ENCODE measurements at places on chromosomes 3 and 15.

GRCh38 chr3:134432236-134432635 is 53.5 kb downstream of the ANAPC13 start:
- DNase-seq: no peak

DNA sequence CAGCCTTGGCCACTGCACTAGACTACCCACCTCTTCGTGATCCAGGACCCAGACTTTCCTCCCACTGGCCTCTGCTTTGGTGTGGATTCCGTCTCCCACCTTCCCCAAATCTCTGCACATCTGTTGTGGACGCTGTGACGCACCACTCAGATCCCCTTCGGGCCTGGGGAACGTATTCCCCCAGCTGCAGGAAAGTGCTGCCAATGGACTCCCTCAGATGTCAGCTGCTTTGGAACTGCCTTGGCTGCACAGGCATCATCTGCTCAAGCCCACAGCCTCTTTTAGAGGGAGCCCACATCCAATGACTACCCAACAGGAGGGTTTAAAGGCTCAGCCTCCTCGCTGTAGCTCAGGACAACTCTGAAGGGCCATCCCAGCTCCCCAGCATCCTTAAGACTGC is 134.2 kb upstream of the RAD18 start:
- DNase-seq: no peak

GRCh38 chr3:40620151-40620550 is 95.4 kb downstream of the ZNF621 start:
- DNase-seq: no peak

GRCh38 chr3:181313335-181313734 is 323.8 kb upstream of the DNAJC19 start:
- DNase-seq: no peak

DNA sequence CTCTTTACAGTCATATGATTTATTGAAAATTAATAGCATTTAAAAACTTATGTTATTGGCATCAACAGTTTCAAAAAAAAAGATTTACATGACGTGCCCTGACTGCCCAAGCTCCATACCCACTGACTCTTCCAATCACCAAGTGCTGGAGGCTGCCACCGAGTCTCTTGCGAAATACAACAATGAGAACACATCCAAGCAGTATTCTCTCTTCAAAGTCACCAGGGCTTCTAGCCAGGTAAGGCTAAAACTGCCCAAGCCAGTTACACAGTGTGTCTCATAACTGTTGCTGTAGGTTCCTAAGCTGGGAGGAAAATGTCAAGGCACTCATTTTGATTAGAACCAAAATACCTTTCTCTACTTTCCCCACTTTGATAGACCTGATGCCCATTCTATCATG is 4.5 kb downstream of the FETUB start:
- DNase-seq: no peak

DNA sequence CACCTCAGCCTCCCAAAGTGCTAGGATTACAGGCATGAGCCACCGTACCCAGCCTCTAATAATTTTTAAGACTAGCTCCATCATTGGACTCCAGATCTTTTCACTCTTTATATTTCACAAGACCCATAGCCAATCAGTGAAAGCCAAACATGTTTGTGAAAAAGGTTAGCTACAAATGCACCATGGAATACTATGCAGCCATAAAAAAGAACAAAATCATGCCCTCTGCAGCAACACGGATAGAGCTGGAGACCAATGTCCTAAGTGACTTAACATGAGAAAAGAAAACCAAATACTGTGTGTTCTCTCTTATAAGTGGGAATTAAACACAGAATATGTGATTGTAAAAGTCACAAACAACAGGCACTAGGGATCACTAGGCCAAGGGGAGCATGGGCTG is 3.2 kb downstream of the SCAPER start:
- DNase-seq: no peak

- peak; percentile 81 for DNase-seq
Measured at GRCh38 chr3:8970971-8971589, 7.8 kb upstream of the RAD18 start.

GRCh38 chr15:40776537-40777141 is 6.9 kb downstream of the C15orf62 start:
- DNase-seq: no peak

GRCh38 chr3:54086652-54087405 is 35.5 kb upstream of the CACNA2D3 start:
- DNase-seq: no peak

DNA sequence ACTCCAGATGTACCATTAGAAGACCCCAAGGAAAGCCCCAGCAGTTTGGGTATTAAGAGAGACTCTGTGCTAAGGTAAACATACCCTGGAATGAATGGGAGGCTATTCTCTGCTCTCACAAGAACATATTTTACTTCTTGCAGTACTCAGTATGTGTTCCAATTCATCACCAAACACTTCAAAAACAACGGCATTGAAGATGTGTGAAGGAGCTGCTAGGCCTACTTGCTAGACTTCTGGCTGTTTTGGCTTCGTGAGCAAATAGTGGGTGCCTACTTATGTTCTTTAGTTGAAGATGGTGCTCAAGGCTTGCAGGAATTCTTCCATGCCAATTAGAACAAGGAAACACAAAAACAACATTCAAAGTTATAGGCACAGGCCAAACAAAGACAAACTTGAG is 514.5 kb downstream of the ROBO1 start:
- no peak for DNase-seq

DNA sequence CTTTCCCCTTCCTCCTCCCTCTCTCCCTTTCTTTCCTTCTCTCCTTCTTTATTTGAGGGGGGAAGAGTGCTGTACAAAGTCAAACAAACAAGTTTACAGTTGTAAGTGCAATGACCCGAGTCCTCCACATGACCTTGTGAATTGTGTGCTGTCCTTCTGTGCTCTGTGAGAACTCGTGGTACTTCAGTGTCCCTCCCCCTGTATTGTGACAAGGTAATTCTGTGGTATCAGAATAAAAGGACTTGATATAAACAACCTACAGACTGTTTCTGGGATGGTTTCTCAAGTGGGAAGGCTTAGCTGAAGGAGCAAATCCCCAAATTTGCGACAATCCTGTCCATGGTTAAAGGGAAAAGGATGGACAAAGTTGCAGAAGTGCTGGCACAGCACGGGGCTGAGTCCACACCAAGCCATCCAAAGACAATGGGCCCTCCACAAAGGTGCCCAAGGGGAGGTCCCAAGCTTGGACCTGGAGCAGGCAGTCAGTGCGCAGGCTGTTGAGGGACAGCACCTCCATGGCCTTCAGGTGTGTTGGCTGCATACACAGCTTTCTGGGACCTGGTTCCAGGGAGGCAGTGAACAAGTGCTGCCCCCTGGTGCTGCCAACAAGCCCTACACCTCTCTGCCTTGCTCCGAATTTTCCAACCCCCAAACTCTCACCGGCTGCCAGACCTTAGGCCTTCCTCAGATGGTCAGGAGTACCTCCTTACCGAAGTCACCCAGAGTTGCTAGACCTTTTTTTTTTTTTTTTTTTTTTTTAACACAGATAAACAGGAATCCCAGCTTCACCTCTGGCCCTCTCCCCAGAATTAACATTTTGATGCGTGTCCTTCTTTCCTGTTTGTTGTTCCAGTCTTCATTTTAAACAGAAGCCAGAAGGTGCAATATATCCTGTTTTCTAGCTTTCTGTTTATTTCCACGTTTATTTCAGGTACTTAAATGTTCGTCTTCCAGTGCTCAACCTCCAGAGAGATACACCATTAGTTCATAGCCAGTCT is 2.6 kb upstream of the APEH start:
- DNase-seq: peak; percentile 80

GRCh38 chr3:40639006-40639405 is 114.2 kb downstream of the ZNF621 start:
- DNase-seq: no peak

DNA sequence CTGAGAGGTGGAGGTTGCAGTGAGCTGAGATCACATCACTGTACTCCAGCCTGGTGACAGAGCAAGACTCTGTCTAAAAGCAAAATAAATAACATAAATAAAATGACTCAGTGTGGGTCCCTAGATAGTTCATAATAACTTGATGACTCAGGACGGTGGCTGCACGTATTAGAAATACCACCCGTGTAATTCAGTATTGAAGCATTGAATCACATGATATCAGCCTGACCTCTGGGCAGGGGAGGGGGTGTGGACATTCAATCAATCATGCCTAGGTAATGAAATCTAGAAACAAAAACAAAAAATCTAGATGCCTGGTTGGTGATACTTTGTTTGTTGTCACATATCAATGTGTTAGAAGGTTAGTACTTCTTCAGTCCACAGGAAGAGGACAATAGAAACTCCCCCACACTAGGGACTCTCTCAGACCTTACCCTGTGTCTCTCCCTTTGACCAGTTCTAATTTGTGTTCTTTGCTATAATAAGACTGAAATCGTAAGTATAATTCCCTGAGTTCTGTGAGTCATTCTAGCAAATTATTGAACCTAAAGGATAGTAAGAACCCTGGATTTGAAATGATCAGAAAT is 177.3 kb downstream of the GAP43 start:
- no peak for DNase-seq

DNA sequence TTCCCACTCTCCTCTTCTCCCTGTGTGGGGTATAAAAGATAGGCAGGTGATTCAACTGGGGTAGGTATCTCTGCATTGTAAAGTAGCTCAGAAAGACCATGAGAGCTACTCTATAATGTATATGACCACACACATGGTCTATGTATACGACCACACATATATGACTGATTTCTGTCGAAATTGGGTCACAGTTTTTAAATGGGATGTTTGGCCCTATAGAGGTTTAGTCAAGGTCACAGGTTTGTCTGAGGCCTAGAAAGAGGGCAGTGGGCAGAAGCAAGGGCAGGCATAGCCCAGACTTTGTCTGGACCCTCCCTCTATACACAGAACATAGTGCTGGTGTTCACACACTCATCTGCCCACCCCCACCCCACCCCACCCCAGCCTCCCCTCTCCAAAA is 4.4 kb downstream of the LAMP3 start:
- DNase-seq: no peak

DNA sequence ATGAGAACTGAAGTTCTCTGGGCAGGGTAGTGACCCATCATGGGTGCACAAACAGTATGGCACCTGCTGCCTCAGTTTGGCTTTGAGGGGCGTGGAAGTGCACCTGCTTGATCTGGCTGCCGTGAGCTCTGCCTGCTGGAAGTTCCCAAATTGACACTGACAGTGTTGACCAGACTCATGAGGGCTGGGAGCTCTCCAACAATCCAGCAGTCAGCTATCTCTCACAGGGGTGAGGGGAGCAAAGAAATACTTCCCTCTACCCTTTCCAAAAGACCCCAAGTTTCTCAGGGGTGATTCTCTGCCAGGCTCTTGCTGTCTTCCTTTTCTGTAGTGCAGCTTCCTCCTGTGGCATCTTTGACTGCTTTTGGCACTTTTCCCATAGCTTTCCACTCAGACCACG is 49.4 kb upstream of the ROBO1 start:
- DNase-seq: no peak

DNA sequence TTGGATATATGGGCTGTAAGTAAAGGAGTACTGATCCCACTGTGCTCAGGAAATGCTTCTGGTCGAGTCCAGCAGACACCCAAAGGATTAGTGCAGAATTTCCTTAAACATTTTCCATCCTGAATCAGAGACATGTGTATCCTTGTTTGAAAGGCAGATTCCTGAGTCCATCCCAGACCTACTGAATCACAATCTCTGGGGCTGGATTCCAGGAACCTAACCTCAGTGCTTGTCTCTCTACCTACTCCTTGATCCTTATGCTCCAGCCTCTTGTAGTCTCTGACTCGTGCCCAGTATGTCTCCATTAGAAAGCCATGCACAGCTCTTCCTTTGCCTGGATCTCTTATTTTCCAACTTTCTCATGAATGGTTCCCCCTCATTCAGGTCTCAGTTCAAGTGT is 585.8 kb downstream of the NLGN1 start:
- DNase-seq: no peak

GRCh38 chr3:61946570-61947324 is 385.4 kb downstream of the PTPRG start:
- no peak for DNase-seq

GRCh38 chr3:77825001-77825827 is 785.3 kb downstream of the ROBO2 start:
- DNase-seq: no peak

GRCh38 chr15:98658831-98659699 is 10.7 kb downstream of the IGF1R start:
- peak; percentile 45 for DNase-seq

DNA sequence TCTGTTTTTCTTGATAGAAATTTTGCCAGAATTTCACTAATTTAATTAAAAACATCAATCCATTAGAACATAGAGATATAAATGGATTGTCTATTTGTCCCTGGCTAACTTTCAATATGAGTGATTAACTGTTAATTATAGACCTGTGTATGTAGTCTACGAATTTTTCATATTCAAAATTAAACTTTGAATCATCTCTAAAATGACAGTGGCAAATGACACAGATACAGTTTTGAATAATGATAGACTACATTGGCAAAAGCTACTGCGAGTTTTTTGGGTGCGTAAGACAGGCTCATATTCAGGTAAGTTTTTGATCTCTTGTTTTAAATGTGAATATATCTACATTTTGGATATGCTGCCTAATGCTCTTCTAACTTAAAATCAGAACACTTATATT is 86.0 kb upstream of the TBC1D5 start:
- DNase-seq: no peak

DNA sequence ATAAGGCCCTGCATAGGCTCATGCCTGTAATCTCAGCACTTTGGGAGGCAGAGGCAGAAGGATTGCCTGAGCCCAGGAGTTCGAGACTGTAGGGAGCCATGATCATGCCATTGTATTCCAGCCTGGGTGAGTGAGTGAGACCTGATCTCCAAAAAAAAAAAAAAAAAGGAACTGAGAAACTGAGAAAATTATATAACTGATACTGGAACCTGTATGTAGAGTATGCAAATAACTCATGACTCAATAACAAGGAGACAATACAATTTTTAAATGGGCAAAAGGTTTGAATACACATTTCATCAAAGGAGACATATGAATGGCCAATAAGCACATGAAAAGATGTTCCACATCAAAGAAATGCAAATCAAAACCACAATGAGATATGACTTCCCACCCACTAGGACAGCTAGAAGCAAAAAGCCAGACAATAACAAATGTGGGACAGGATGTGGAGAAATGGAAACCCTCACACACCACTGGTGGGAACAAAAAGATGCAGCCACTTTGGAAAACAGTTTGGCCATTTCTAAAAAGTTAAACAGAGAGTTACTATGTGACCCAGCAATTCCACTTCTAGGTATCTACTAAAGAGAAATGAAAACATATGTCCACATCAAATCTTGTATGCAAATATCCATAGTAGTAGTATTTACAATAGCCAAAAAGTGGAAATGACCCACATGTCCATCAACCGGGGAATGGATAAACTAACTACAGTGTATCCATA is 70.7 kb downstream of the IQSEC1 start:
- no peak for DNase-seq

DNA sequence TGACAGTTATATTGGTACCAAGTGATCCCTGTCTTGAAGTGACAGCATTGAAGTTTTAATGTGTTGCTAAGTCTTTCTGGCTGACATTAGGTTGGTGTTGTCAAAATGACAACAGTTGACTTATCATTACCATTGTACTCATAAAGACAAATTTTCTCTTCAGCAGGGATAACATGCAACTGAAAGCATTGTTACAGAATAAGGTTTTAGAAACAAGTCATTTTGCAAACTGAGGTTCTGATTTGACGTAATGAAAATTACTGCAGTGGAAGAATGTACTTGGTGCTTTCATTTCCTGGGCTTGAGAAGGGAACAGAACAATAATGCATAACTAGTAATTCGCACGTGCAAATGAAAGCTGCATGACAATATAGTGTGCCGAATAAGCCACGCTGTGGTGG is 75.1 kb downstream of the MOBP start:
- no peak for DNase-seq

GRCh38 chr15:44956388-44956787 is at the start of gene TERB2:
Gene TERB2, plus strand, starts transcription at chr15:44956687. Its CDS starts 32 bp downstream, at chr15:44956719.
- no peak for DNase-seq

- DNase-seq: peak; percentile 40
Measured at GRCh38 chr15:88704791-88705768, 66.3 kb downstream of the ISG20 start.

GRCh38 chr15:52196891-52197290 is 5.7 kb upstream of the GNB5 start:
- no peak for DNase-seq

Measured in head of caudate nucleus (tissue), 42 donors.